Fibroblast of lung (primary cell): ENCODE measurements at places on chromosomes 11 and 22.
A peak's percentile ranks its signal among the peaks of the same experiment; 100 is the strongest.

DNA sequence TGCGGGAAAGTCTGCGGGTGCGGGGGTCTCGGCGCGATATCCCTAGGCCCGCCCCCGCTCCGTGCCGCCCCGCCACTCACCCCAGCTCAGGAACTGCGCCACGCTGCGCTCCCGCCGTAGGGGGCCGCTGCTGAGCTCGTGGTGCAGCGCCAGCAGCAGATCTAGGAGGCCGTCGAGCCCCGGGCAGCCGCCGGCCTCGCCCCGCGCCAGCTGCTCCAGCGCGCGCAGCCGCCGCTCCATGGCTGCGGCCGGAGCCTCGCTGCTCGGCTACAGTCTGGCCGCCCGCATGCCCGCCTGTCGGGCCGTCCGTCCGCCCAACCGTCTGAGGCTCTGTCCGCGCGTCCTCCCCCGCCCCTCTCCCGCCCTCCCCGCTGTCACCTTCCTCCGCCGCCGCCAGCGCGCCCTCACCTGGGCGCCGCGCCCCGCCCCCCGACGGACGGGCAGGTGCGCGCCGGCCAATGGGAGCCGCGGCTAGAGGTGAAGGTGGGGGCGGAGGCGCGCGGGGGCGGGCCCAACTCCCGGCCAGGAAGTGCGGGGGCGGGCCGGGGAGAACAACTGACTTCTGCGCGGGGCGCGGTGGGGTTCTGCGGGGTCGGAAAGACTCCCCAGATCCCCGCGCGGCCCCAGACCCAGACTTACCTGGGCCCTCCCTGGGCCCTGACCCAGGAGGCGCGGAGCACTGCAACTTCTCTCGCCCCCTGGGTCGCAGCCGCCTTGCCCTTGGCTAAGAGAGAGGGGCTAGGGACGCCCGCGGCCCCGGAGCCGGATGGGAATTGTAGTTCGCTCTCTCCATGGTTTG lies at the start of gene CDC42BPG:
CDC42BPG (minus strand) TSS at position 324 of the 799 bp plus-strand sequence; CDS start at position 240, 84 bp downstream.
- no peak within 1 kb of the TSS for H3K27ac ChIP-seq
- no peaks in the 10 kb centered on the region for H3K27me3 ChIP-seq
- peak; percentile 58 for DNase-seq
- H3K4me3 ChIP-seq, result peak within 1 kb of the TSS; percentile 34
- H3K36me3 ChIP-seq, result no peaks in the 10 kb centered on the region
- H3K4me1 ChIP-seq, result peaks cover 7% of the 10 kb centered on the region

DNA sequence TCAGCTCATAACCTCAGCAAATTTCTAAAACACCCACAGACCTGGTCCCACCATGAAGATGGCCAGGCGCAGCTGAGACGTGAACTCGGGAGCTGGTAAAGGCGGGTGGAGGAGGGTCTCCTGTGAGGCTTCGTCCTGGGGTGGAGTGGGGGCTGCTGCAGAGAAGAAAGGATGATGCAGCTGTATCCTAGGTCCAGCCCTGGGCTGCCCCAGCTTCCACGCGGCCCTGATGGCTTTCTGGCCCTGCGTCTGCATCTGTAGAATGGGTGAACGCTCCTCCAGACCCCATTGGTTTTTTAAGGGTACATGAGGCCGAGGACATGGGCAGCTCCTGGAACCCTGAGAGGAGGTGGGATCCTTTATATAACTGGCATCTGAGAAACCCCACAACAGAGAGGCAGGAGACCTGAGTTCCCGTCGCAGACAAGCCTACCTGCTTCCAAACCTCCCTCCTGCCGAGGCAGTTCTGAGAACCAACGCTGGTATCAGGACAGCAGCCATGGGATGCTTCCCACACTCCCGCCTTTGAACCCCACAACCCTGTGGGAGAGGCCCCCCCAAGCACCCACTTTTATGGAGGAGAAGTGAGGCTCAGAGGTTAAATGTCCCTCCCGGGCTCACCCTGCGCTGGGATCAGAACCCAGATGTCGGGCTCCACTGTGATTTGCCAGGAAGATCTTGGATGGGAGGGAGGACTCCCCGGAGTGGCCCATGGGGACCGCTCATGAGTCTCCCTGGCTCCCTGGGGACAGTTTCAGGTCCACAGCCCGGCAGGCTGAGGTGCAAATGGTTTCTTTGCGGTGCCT lies 55.2 kb upstream of the FGF3 start:
- no peak overlapping the region for H3K4me3 ChIP-seq
- H3K27ac ChIP-seq, result no peak overlapping the region
- H3K4me1 ChIP-seq, result no peaks in the 10 kb centered on the region
- DNase-seq, result no peak
- no peaks in the 10 kb centered on the region for H3K36me3 ChIP-seq

DNA sequence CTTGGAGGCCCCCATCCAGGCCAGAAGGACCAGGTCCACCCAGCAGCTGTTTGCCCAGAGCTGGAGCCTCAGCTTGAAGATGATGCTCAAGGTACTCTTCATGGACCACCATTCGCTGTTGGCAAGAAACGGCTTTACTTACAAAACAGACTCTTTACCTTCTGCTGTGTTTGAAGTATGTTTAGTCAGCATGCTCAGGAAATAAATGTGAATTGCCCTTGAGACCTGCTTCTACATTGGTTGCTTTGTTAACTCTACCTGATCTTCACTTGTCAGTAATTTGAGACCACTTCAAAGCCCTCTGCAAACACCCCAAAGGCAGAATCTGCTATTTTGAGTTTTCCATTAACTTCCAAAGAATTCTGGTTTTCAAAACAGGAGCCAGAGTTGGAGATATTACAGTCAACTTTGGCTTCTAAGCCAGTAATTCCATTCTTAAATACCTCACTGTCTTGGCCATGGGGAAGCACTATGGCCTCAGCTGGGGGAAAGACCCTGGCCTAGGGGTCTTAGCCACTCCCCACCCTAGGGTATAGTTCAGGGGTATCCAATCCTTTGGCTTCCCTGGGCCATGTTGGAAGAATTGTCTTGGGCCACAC lies 2.7 kb downstream of the UQCR10 start:
- H3K36me3 ChIP-seq, result no peaks in the 10 kb centered on the region
- DNase-seq, result no peak
- no peak overlapping the region for H3K27ac ChIP-seq
- no peak overlapping the region for H3K4me3 ChIP-seq
- H3K4me1 ChIP-seq, result peaks cover 7% of the 10 kb centered on the region

GRCh38 chr11:128854841-128855240 lies 12.3 kb downstream of the KCNJ1 start:
- H3K4me3 ChIP-seq, result no peak overlapping the region
- no peaks in the 10 kb centered on the region for H3K36me3 ChIP-seq
- H3K4me1 ChIP-seq, result no peaks in the 10 kb centered on the region
- no peak overlapping the region for H3K27ac ChIP-seq
- no peak for DNase-seq
- peaks cover 8% of the 10 kb centered on the region for H3K27me3 ChIP-seq

DNA sequence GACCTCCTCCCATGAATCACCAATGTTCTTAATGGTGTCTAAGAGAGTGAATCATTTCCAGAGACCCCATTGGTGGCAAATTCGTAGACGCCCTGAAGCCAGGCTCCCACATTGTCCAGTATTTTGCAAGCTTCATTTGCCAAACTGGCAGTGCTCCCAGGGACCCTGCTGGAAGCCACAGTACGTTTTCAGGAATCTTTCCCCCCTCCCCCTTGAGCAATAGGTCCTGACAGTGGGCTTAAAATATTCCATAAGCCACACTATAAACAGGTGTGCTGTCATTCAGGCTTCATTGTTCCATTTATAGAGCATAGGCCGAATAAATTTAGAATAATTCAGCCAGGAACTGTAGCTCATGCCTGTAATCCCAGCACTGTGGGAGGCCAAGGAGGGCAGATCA lies 125.3 kb downstream of the MORC2 start:
- H3K4me1 ChIP-seq, result no peaks in the 10 kb centered on the region
- no peaks in the 10 kb centered on the region for H3K36me3 ChIP-seq
- peak; percentile 25 for DNase-seq
- H3K27ac ChIP-seq, result no peak overlapping the region

DNA sequence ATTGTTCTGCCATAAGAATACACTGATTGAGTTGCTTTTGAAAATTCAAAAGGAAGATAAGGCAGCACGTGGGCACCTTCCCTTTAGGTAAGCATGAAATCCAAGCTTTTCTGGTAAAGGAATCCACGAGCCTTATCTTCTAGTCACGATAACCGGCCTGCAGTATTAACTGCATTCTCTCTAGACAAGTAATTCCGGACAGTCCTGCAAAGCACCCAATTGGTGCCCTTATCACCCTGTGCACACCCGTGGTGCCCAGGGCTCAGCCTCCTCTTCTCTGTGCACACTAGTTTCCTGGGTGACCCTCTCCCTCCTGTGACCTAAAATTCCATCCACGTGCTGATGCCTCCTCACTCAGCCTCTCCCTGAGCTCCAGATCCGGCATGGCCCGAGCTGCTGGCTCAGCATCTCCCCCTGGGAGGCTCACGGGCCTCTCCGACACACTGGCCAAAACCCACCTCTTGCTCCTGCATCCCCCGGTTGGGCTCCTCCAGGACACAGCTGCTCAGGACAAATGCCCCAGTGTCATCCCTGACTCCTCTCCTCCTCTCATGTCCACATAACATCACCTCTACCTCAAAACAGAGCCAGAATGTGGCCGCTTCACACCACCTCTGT lies 63.7 kb downstream of the PACSIN2 start:
- H3K4me3 ChIP-seq, result no peak overlapping the region
- H3K27me3 ChIP-seq, result no peaks in the 10 kb centered on the region
- H3K36me3 ChIP-seq, result peaks cover 2% of the 10 kb centered on the region

DNA sequence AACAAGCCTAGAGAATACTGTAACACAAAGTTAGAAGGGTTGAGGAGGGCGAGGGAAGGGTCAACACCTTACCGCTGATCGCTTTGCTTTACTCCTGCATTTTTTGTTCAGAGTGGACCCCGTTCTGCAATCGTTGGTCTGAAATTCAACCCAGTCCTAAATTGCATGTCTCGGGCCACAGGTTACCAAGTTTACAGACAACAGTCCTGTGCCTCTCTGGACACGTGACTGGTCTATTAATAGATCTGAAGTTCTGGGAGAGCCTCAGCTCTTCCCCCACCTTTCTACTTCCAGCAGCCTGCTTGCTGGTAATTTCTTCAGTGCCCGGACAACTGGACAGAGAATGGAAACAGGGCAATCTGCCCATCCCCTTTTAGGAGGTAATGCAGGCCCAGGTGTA lies 74.2 kb downstream of the STIM1 start:
- H3K4me3 ChIP-seq, result no peak overlapping the region
- no peak overlapping the region for H3K27ac ChIP-seq
- no peak for DNase-seq
- no peaks in the 10 kb centered on the region for H3K4me1 ChIP-seq
- no peaks in the 10 kb centered on the region for H3K27me3 ChIP-seq

DNA sequence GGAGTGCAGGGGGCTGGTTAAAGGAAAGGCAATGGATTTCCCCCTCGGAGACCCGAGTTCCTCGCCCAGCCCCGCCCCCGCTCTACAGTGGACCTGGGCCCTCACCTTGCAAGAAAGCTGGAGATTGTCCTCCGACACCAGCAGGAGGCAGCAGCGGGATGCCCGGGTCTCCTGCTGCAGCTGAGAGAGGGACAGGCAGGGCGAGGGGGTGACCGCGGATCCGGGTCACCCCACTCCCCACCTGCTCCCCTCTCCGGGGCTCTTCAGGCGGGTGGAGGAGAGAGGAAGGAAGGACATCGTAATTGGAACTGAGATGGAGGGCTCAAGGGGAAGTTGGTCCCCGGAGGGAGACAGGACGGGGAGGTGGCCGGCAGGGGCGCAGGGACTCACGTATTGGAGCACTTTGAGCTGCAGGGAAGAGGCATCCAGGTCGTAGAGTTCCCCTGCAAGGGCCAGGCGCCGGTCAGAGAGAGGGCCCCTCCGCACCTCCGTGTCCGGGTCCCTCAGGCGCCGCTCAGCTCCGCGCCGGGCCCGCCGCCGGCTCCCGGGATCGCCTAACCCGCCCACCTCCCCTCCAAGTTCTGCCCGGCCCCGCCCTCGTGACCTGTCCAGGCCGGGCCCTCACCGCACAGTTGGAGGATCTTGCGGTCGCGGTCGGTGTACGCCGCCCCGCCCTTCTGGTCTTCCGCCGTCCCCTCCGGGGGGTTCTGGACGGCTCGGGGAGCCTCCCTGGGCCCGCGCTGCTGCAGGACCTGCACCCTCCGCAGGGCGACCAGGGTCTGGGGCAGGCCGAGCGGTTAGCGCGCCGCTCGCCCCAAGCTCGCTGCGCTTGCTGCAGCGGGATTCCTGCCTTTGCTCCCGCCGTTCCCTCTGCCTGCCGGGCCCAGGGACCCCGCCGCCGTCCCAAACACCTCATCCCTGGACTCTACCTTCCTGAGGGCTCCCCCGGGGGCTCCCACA lies 84.1 kb downstream of the PDE2A start:
- peaks cover 27% of the 10 kb centered on the region for H3K27me3 ChIP-seq
- H3K4me3 ChIP-seq, result no peak overlapping the region
- peak; percentile 10 for DNase-seq
- no peaks in the 10 kb centered on the region for H3K36me3 ChIP-seq

DNA sequence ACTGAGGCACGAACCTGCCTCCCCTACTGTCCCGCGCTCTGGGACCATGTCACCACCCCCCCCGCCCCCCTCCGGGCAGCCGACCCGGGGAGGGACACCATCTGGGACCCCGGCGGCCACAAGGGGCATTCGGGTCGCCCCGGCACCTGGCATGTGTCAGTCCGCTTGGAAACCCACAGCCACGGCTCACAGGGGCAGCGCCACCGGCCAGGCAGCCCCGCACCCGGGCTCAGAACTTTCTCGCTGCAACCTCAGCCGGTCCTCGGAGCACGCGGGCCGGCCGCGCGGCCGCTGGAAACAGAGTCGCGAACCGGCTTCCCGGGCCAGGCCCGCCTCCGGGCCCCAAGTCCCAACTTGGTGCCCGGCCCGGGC lies 159.9 kb upstream of the GRK3 start:
- H3K4me3 ChIP-seq, result peak overlapping the region; percentile 77
- no peaks in the 10 kb centered on the region for H3K36me3 ChIP-seq
- peak overlapping the region; percentile 74 for H3K27ac ChIP-seq
- no peaks in the 10 kb centered on the region for H3K27me3 ChIP-seq

GRCh38 chr11:121067453-121067852 lies 33.6 kb upstream of the TECTA start:
- no peak for DNase-seq
- no peak overlapping the region for H3K27ac ChIP-seq
- no peaks in the 10 kb centered on the region for H3K36me3 ChIP-seq
- no peaks in the 10 kb centered on the region for H3K27me3 ChIP-seq

DNA sequence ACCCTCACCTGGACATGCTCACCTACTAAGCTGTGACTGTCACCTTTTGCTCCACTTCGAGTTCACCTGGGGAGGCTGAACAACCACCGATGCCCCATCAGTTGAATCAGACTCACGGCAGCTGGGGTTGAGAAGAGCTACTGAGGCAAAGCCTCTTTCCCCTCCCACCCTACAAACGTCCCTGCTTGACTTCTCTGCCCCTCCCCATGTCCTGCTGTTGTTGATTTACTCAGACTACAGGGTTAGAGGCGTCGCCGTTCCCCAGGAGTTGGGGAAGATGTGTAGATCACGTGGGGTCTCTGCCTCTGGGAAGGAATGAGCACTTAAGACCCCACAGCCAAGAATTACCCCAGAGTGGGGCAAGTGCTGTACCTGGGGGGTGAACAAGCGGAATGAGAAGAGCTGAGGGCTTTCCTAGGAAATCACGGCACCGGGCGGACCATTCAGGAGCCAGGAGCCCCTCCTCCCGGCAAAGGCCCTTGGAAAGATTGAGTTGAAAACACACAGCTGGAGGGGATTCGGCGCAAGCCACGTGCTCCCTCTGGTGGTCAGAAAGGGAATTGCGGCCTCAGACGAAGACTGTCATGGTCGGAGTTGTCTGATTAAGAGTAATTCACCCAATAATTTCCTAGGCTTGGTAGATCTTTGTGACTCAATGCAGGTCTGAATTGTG lies 7.0 kb downstream of the FXYD2 start:
- H3K36me3 ChIP-seq, result no peaks in the 10 kb centered on the region
- no peak overlapping the region for H3K4me3 ChIP-seq
- H3K27me3 ChIP-seq, result no peaks in the 10 kb centered on the region
- no peaks in the 10 kb centered on the region for H3K4me1 ChIP-seq
- peak; percentile 55 for DNase-seq
